Mucosa of gallbladder (tissue), 1 donor: ENCODE measurements at places on chromosomes 5 and 9.
A peak's percentile ranks its signal among the peaks of the same experiment; 100 is the strongest.

- DNase-seq: no peak
These were observed 254.5 kb downstream of the ELAVL2 start for GRCh38 chr9:23571414-23572104.

DNA sequence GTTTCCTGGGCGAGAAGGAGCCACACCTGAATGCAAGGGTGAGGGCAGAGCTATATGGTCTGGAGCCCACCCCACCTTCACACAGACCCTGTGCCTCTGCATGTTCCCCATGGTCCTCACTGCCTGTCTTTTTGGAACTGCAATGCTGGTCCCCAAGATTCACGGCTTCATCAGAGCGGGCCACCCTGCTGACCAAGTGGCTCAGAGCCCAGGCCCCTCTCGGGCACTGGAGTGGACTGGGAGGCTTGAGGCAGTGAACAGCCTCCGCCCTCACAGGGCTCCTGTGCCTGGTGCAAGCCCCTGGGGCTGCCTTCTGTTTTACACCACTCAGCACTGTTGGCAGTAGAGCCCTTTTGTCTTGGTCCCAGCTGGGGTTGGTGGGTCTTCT, 143.2 kb downstream of the CACNA1B start:
- no peak for DNase-seq

- peak; percentile 29 for DNase-seq
These were observed 950 bp upstream of the FNBP1 start for GRCh38 chr9:130043654-130044623.

GRCh38 chr5:126015235-126016181, 407.7 kb upstream of the GRAMD2B start:
- no peak for DNase-seq

DNA sequence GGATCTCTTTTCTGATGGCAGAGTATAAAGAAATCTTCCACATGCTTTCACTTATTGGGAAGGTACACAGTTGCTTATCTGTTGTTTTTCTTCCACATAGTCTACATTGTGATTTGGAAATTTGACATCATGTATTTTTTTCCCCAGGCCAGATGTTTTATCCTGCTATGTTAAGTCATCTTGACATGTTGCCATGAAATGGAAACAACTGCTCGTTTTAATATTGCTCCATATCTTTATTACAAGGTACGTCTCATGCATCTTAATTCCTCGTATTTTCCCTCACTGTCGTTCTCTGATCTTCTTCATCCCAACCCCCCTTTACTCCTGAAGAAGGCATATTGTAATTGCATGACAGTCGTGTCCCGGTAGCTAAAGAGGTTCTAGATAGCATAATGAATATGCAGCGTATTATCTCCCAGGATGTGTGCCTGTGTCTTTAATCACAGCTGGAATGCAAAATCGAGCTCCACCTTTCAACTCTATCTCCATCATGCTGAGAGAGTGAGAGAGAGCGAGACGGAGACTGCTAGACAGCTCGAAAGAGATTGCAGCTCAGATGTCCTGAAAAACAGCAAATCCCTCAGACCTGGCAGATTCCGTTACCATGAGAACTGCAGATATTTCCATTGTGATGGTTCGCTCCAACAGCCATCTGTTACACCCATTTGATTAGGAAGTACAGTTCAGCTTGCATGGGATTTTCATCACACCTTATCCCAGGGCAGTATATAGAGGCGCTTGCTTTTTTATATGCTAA, 281.7 kb downstream of the TMEM38B start:
- no peak for DNase-seq

DNA sequence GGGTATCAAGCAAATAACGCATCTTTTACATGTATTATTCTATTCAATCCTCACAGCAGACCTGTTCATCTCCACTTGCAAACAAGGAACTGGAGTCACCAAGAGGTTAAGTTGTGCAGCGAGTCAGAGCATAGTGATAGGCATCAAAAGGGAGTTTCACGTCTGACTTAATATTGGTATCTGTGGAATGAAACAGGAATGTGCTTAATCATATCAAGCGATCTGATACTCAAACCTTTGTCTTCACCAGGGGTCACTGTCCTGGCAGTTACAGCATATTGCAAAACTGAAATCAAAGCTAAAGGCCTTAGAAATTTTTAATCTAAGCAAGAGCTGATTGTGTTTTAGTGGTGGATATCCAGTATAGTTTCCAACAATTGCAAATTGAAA, 271.6 kb downstream of the PLK2 start:
- DNase-seq: peak; percentile 20

- DNase-seq: no peak
These were observed 25.0 kb upstream of the SNX2 start for GRCh38 chr5:122749886-122750285.

- DNase-seq: no peak
These were observed 174.6 kb upstream of the ZNF608 start for GRCh38 chr5:124920909-124921666.

DNA sequence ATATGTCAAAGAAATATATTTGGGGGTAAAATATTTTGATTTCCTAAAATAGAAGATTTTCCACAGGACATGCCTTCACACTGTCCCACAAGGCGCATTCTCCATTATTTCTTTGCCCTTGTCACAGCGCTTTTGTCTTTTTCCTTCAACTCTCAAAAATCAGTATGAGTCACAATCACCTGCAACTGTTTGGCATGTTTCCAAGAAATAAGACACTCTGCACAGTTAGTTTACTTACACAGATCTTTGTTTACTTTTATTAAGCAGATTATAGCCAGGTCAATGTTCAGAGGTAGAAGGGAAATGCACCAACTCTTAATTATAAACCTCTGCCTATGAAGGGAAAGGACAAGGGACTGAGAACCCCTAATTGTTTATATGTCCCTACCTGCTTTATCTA, 9.5 kb downstream of the CEMIP2 start:
- peak; percentile 77 for DNase-seq

GRCh38 chr9:133294257-133294656, 19.3 kb upstream of the ABO start:
- DNase-seq: no peak

GRCh38 chr5:84259283-84260045, 125.2 kb downstream of the EDIL3 start:
- no peak for DNase-seq

- no peak for DNase-seq
These were observed 14.4 kb upstream of the GALNT10 start for GRCh38 chr5:154176181-154176580.

DNA sequence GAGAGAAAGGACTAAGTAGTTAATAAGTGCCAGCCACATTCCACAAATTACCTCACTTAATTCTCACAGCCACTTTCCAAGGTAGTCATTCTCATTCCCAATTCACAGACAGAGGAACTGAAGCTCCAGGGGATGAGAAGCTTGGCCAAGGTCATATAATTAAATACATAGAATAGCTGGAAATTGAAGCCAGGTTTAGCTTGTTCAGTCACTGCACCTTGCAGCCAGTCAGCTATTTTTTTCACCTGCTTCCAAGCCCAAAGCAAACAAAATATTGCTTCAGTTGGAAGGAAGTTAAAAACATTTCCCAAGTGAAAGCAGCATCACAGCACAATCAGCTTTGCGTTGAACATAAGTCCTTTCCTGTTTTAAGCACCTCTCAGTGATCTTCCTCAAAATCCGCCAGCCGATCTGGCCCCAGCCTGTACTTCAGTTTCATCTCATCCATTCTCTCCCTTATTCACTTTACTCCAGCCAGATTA, 4.8 kb downstream of the ALDH1A1 start:
- DNase-seq: no peak
